Progenitor cell of endocrine pancreas (in vitro differentiated cells): ENCODE measurements at places on chromosomes 12 and 14.

GRCh38 chr12:49827401-49828099, 663 bp downstream of the NCKAP5L start:
- peak; percentile 67 for DNase-seq

GRCh38 chr14:26966908-26967307, 369.1 kb upstream of the NOVA1 start:
- no peak for DNase-seq

GRCh38 chr12:7403466-7403865, 40.5 kb downstream of the CD163L1 start:
- DNase-seq = no peak

GRCh38 chr14:69876221-69876847, 2.9 kb upstream of the SMOC1 start:
- no peak for DNase-seq

- no peak for DNase-seq
These were observed 409.2 kb upstream of the TMPO start for GRCh38 chr12:98106031-98106683.

DNA sequence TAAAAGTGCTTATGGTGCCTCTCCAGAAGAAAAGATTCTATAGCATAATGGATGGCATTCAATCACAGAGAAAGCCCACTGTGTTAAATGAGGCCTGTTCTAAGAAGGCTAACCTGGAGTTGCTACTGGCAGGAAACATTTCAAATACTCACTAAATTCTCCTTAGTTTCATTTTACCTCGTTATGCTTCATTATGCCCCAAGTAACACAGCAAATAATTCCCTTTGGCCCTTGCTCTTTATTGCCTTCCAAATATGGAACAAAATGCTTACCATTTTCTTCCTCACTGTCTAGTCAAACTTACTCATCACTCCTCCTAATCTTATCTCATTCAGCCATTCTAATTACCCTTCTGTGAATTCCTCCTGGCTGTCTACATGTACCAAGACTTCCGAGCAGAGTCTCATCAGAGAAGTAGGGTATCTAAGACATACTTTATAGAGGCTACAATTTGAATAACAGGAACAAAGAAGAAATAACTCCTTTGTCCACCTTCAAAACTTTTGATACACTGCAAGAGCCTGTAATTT, 292.1 kb upstream of the CLEC14A start:
- no peak for DNase-seq

DNA sequence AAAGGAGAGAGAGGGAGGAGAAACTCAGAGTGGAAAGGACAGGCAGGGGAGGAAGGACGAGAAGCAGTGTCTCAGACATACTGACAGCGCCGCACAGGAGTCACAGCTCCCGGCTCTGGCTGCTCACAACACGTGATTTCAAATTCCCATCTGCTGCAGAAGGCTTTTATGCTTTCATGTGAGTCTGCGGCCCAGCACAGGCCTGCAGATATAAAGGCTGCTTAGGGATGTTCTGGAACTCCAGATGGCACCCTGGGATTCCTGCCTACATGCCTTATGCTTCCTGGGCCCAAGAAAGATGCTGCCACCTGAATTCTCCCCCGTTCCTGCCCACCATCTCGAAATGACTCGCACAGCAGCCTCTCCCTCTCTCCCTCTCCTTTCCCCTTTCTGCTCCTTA, 89.6 kb downstream of the NUAK1 start:
- no peak for DNase-seq

- DNase-seq = no peak
These were observed 625 bp downstream of the ANGEL1 start for GRCh38 chr14:76812093-76812421.

DNA sequence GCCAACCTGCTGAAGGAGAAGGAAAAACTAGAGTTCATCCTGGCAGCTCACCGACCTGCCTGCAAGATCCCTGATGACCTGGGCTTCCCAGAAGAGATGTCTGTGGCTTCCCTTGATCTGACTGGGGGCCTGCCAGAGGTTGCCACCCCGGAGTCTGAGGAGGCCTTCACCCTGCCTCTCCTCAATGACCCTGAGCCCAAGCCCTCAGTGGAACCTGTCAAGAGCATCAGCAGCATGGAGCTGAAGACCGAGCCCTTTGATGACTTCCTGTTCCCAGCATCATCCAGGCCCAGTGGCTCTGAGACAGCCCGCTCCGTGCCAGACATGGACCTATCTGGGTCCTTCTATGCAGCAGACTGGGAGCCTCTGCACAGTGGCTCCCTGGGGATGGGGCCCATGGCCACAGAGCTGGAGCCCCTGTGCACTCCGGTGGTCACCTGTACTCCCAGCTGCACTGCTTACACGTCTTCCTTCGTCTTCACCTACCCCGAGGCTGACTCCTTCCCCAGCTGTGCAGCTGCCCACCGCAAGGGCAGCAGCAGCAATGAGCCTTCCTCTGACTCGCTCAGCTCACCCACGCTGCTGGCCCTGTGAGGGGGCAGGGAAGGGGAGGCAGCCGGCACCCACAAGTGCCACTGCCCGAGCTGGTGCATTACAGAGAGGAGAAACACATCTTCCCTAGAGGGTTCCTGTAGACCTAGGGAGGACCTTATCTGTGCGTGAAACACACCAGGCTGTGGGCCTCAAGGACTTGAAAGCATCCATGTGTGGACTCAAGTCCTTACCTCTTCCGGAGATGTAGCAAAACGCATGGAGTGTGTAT, 2.4 kb downstream of the FOS start:
- DNase-seq = no peak

GRCh38 chr12:79012636-79013035, 148.1 kb downstream of the SYT1 start:
- no peak for DNase-seq
